ENCODE measurements at places on chromosomes 13 and 19.
A peak's percentile ranks its signal among the peaks of the same experiment; 100 is the strongest.

GRCh38 chr13:33296793-33297425 is 11.4 kb upstream of the STARD13 start:
- no peak for DNase-seq

DNA sequence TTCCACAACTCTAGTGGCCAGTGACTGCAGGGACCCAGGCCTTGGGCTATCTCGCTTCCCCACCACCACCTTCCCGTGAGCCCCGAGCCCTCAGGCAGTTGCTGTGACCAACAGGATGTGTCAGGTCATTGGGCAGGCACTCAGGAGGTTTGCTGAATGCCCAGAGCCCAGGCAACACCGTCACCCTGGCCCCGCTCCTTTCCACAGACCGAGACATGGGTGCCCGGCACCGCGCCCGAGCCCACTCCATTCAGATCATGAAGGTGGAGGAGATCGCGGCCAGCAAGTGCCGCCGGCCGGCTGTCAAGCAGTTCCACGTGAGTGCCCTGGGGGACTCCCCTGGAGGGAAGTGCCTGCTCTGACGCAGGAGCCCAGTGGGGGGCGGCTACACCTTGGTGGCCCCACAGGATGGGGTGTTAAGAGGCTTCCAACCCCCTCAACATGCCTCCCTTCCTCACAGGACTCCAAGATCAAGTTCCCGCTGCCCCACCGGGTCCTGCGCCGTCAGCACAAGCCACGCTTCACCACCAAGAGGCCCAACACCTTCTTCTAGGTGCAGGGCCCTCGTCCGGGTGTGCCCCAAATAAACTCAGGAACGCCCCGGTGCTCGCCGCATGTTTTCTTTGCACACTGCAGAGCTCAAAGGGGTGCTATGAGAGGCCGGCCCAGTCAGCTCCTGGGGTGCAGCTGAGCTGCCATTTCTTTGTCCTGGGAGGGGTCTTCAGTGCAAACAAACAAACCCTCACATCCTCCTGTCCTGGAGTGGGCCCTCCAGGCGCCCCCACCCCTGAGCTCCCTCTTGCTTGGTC is 3.2 kb downstream of the RPL18A start:
- no peak for DNase-seq

- no peak for DNase-seq
Observed at GRCh38 chr13:36912973-36913372, 7.1 kb downstream of the SMAD9 start.

- no peak for DNase-seq
Observed at GRCh38 chr13:39963612-39964011, 308.1 kb downstream of the COG6 start.

DNA sequence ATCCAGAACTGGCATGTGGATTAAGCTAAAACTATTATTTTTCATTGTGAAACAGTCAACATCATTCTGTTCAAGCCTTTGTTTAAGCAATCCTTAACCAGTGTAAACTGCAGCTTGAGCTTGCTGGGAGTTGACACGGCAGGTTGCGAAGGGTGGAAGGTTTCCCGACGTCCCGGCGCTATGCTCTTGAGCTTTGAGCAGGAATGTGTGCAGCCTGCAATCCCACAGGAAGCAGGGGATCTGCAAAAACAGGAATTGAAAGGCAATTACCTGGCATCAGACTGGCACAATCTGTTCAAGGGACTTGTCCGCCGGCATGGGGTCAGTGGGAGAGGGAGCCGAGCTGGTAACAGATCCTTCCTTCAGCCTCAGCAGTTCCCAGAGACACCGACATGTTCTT is 586.7 kb upstream of the SGCG start:
- no peak for DNase-seq

GRCh38 chr19:2248136-2249009 is 750 bp upstream of the AMH start:
- no peak for DNase-seq

DNA sequence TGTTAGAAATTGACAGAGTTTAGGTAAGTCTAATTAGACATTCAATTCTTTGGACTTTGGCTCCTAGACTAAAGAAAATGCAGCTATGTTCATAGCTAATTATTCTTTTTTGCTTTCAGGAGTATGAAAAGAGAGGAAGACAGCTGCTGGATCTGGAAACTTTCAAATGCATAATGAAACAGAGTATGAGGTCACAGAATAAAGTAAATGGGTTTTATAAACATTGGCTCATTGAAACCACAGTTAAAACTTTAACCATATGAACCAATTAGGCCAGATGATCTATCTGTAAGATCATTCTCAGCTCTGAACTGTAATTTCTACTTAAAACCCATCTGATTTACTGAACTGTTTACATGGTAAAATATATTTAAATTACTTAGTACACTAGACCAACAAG is 82.7 kb downstream of the TEX26 start:
- DNase-seq, result no peak

DNA sequence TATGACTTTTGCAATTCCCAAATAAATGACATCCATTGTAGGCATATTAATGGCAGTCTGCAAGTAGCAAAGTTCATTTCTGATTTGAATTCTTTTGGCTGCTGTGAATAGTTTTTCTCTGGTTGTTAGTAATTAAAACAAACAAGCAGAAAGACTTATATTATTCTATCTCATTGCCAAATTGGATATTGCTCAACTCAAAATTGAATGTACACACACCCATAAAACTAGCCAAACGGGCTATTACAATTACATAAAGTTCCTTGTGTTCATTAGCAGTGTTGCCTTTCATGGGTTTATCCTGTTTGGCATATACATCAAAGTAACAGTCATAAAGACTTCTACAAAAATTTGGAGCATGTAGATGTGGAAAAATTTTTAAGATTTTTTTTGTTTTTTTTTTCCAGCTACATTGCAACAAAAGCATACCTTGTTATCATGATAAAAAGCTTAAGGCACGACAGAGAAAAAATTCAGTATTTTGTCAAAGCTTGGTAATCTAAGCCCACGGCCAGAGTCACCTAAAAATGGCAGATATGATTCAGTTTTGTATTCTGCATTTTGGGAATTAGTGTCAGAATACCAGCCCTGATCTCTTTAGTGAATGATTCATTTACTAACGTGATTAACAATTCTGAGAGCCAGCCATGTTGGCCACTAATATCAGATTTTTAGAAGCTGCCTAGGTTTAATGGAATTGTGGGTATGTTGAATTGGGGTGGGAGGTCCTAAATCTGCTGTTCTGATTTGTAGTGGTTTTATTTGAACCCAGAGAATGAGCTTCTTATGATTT is 108.4 kb downstream of the KLF5 start:
- no peak for DNase-seq

- no peak for DNase-seq
Observed at GRCh38 chr13:44206434-44206833, 167.2 kb upstream of the SERP2 start.

DNA sequence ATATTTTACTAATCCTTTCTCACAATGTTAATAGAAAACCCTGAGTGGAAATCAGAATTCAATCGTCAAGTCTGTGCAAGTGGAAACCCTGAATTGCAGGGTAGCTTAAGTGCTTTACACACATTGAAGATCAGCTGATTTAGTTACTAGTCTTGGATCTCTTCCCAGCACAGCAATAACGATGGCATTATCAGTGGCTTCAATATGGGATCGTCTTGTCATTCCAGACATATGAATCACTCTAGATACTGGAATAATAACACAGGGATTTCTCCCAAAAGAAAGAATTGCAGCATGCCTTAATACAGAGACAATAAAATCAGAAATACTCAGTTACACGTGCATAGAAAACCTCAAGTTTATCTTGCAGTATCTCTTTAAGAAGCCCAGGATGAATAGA is 12.6 kb upstream of the METTL21C start:
- DNase-seq, result no peak

- DNase-seq, result no peak
Observed at GRCh38 chr19:50877338-50877737, 4.1 kb downstream of the KLK2 start.

DNA sequence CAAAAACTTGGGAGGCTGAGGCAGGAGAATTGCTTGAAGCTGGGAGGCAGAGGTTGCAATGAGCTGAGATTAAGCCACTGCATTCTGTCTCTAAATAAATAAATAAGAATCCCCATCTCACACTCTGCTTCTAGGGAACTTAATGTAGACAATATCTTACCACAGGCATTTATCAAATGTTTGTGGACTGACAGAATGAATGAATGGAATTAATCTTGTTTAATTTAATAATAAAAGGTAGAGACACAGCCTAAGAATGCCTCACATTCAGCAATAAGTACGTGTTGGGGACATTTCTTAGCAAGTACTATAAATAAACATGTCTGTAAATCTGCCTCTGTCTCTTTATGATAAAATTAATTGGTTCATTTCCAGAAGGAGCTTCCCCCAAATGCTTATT is 36.2 kb upstream of the RBM26 start:
- no peak for DNase-seq

DNA sequence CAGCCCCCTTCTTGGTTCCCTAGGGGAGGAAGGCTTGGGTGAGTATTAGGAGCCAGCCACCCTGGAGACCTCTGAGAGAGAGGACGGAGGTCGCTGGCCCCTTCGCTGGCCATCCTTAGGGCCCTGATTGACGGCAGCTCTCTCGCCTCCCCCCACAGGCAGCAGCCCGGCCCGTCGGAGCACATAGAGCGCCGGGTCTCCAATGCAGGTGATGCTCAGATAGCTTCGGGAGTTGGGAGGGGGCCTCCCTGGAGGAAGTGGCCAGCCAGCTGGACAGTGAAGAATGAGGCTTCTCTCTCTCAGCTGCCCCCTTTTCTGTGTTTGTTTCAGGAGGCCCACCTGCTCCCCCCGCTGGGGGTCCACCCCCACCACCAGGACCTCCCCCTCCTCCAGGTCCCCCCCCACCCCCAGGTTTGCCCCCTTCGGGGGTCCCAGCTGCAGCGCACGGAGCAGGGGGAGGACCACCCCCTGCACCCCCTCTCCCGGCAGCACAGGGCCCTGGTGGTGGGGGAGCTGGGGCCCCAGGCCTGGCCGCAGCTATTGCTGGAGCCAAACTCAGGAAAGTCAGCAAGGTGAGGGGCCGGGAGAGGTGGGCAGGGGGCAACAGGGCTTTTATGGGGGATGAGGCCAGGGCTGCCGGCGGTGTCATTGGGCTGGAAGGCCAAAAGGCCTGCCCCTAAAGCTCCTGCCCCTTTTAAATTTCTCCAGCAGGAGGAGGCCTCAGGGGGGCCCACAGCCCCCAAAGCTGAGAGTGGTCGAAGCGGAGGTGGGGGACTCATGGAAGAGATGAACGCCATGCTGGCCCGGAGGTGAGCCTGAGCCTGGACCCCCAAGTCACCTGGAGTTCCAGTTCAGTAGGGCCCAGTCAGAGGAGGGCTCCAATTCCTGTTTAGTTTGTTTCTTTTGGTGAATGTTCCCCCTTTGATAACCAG is 15.0 kb downstream of the VASP start:
- DNase-seq, result no peak

DNA sequence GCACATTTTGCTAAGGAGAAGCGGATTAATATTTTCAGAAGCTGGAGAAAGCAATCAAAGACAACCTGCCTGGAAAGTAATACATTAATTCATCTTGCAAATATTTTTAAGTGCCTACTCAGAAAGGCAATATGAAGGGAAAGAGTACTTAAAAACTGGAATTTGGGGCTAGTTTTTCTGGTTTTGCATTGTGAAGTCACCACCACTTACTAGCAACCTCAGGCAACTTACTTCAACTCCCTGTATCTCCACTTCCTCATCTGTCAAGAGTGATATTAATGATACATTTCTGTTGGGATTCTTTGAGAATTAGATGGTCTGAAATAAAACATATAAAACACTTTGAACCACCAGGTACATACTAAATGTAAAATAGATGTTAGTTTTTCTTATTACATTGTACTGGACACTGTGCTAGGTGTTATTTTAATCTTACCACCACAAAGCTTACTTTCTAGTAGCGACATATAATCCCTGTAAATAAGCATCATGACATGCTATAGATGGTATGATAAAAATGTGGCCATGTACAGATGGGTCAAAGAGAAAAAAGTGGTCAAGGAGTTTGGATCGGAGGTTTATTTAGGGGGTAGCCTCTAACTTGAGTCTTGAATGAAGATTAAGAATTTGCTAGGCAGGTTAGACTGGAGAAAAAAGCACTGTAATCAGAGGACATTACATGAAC is 101.2 kb downstream of the SPRY2 start:
- no peak for DNase-seq

- DNase-seq, result no peak
Observed at GRCh38 chr13:41691274-41691673, 233.9 kb downstream of the RGCC start.

- DNase-seq, result no peak
Observed at GRCh38 chr19:42601811-42602443, 7.2 kb upstream of the CEACAM8 start.

DNA sequence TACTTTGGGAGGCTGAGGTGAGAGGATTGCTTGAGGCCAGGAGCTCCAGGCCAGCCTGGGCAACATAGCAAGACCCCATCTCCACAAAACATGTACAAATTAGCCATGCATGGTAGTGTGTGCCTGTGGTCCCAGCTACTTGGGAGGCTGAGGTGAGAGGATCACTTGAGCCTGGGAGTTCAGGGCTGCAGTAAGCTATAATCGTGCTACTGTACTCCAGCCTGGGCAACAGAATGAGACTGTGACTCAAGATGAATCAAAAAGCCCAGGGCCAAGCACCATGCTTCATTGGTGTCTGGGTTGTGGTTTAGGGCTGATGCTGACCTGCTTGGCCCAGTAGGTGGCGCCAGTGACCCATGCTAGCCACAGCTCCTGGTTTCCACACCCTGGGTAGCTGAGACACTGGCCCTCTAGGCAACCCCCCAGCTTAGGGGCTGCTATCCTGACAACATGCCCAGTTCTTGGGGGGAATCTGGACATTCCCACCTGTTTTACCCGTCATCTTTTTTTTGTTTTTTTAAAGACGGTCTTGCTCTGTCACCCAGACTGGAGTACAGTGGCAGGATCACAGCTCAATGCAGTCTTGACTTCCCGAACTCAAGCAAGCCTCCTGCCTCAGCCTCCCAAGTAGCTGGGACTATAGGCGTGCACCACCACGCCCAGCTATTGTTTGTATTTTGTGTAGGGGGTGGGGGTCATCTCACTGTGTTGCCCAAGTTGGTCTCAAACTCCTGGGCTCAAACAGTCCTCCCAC is 5.5 kb downstream of the CCDC124 start:
- DNase-seq, result peak; percentile 72

DNA sequence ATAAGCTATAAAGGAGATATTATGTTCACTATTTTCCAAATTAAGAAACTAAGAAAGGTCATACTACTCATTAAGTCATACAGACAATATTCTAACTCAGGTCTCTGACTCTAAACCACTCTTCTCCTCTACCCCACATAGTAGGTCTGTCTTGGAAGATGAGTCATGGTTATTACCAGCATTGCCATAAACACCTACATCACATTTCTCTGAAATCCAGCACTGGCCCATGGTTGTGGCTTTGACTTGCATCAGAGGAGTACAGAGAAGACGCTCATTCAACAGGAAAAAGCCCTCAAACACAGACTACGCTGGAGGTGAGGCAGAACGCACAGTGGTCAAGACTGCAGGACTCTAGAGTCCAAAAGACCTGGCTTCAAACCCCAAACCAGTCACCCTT is 476.8 kb downstream of the COG6 start:
- no peak for DNase-seq

DNA sequence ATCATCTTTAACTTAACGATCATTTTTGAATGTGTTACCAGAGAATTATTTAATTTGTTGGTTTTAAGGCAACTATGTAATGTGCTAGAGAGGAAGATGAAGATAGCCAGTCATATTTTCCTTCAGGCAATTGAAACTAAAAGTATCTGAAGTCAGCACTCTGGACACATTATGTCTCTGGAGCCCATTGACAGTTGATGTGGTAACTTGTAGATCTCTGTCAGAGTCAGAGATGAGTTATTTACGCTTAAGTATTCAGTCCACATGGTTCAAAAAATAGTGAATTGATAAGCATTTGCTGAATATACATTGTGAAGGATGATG is 2.1 kb downstream of the ZMYM2 start:
- no peak for DNase-seq

- DNase-seq, result no peak
Observed at GRCh38 chr19:14528419-14529253, 758 bp upstream of the TECR start.

Measured in epithelial cell of prostate (primary cell).